Suprapubic skin (tissue), 4 donors: ENCODE measurements at places on chromosomes 5 and 9.
A peak's percentile ranks its signal among the peaks of the same experiment; 100 is the strongest.

DNA sequence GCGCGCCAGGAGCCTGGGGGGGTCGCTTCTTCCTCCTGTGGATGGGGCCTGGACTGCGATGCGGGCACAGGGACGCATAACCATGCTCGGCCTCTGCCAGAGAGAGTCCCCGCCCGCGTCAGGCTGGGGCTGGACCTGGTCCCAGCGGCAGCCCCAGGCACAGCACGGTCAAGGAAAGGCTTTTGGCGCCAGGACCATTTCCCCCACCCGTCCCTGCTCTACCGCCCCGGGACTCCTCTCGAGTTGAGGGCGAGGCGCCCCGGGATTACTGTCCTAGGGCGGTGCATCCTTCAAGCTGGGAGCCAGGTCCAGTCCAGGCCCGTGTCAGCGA lies 341 bp downstream of the MXD3 start:
- H3K27me3 ChIP-seq, result no peaks in the 10 kb centered on the region
- H3K27ac ChIP-seq, result no peak overlapping the region
- peaks cover 14% of the 10 kb centered on the region for H3K36me3 ChIP-seq

- H3K27ac ChIP-seq, result peak overlapping the region; percentile 1
- H3K27me3 ChIP-seq, result peaks cover 5% of the 10 kb centered on the region
- no peaks in the 10 kb centered on the region for H3K4me1 ChIP-seq
- H3K36me3 ChIP-seq, result no peaks in the 10 kb centered on the region
These were observed 83.7 kb downstream of the BOD1 start for GRCh38 chr5:173532689-173533250.

DNA sequence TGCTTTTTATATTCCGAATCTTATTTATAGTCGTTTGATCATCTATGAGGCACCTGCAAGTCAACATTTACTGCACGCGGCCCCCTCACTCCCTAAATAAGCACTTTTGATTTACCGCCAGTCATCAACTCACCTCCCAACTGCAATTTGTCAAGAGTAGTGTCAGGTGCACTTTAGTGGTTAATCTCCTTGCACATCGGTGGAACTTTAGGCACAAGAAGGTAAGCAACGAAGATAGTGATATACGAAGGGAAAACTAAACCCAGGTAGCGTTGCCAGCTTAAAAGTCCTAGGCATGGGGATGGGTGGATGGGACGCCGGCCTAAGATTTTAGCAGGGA lies 513 bp upstream of the RNF180 start:
- H3K27me3 ChIP-seq, result no peaks in the 10 kb centered on the region
- H3K27ac ChIP-seq, result peak overlapping the region; percentile 86
- no peak for DNase-seq
- H3K4me3 ChIP-seq, result peak overlapping the region; percentile 71
- H3K36me3 ChIP-seq, result no peaks in the 10 kb centered on the region
- H3K4me1 ChIP-seq, result peaks cover 19% of the 10 kb centered on the region

GRCh38 chr9:127608104-127608966 lies 3.7 kb upstream of the STXBP1 start:
- peaks cover 26% of the 10 kb centered on the region for H3K4me1 ChIP-seq
- no peaks in the 10 kb centered on the region for H3K36me3 ChIP-seq
- DNase-seq, result peak; percentile 68
- H3K27me3 ChIP-seq, result no peaks in the 10 kb centered on the region
- H3K4me3 ChIP-seq, result peak overlapping the region; percentile 33
